ENCODE measurements at places on chromosomes 4 and X.

GRCh38 chr4:7058792-7059191 is 9.1 kb downstream of the GRPEL1 start:
- no peak for DNase-seq

GRCh38 chrX:155263854-155264628 is at the start of gene RAB39B:
RAB39B (minus strand) TSS chrX:155264491; CDS start chrX:155264288, 203 bp downstream.
- peak; percentile 66 for DNase-seq

- no peak for DNase-seq
These were observed 52.1 kb downstream of the TSC22D3 start for GRCh38 chrX:107723511-107723910.

DNA sequence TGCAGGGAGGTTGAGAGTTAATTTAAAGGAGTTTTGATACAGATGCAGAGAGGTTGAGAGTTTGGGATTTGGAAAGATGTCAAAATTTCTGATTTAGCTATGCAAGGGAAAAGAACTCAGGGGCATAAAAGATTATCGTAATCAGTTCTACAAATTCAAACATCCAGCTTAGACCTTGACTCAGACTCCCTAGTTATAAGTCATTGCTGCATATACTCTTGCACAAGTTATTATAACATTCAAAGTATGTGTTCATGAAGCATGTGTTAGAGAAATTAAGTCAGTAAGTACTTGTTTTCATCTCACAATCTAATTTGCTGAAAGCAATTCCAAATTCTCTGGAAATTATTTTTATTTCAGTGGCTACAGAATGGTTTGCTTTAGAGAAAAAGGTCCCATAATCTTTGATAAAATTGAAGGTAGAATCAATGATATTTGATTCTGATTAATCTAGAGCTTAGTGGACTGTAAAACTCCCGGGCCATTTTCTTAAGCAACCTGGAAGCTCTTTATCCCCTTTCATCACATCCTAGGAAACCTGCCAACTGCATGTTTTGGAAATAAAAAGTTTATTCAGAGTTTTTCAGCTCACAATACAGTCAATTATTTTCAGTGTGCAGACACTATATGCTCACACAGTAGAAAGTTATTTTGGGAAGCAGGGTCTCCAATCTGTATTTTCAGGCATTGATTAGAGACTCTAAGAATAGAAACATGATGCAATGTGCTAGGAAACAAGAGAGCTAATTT is 132.9 kb upstream of the SPANXC start:
- no peak for DNase-seq

- no peak for DNase-seq
These were observed 51.1 kb upstream of the PPP2R3B start for GRCh38 chrX:437661-438390.

DNA sequence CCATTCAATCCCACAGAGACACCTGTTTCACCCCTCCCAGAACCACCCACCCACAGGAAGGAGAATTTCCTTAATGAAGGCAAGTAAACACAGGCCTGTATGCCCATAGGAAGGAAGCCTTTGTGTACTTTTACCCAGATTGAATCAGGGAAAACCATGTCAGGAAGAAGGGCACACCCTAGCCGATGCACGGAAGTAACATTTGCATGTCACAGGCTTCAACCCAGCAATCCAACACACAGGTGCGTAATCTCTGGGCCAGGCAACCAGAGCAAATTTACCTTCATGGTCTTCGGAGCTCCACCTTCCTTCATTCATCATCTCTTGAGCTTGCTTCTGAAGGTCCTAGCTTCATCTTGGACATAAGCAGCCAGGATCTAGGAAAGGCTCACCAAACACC is 206.3 kb downstream of the SHROOM3 start:
- no peak for DNase-seq

DNA sequence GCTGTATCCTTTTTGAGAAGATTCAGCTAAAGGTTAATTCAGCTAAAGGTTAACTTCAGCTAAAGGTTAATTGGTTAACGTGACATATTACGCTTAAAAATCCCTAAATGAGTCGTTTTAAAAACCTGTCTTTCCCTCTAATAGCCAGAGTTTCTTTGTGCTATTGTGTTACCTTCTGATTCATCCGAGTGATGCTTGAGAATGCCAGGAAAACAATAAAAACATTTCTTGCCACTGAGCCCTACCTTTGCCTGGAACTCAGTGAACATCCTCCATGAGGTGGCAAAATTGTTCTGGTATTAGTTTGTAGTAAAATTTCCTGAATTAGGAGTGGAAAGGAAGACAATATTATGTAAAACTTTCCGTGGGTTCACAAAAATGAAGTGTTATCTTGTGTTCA is 13.7 kb upstream of the TMPRSS11E start:
- no peak for DNase-seq

DNA sequence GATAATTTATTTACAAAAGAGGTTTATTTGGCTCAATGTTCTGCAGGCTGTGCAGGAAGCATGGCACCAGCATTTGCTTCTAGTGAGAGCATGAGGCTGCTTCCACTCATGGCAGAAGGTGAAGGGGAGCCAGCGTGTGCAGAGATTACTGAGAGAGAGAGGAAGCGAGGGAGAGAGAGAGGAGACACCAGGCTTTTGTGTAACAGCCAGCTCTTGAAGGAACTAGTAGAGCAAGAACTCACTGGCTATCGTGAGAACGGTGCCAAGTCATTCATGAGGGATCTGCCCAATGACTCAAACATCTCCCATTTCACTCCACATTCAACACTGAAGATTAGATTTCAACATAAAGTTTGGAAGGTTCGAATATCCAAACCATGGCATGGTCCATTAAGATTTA is 12.7 kb downstream of the GUCY1A1 start:
- no peak for DNase-seq

DNA sequence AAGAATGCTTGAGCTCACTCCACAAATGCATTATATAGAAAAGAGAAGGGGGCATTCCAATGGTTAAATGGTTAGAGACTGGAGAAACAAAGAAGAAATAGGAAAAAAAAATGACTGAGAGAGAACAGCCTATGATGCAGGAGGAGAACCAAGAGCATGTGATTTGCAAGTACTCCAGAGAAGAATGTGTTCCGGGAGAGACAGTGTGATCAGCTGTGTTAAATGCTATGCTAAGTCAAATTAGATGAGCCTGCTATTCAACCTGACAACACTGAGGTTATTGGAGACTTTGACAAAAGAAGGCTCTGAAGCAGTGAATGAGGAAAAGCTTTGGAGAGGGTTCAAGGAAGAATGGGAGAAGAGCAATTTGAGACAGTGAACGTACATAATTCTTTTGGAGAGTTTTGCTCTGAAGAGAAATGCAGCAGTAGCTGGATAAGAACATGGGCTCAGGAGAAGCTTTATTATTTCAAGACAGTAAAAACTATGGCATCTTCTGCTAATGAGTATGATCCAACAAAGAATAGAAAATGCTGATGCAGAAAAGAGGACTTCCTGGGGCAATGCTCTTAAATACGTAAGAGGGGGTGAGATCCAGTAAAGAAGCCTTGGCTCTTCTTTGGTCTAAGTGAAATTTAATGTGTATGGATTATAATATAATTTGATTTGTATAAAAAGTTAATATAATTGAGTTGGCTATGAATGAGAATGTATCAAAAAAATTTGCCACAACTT is 66.3 kb downstream of the PPP3CA start:
- DNase-seq, result no peak

GRCh38 chrX:20884565-20884964 is 489.7 kb upstream of the CNKSR2 start:
- no peak for DNase-seq

GRCh38 chr4:80538276-80538926 is 202.9 kb downstream of the CFAP299 start:
- no peak for DNase-seq

DNA sequence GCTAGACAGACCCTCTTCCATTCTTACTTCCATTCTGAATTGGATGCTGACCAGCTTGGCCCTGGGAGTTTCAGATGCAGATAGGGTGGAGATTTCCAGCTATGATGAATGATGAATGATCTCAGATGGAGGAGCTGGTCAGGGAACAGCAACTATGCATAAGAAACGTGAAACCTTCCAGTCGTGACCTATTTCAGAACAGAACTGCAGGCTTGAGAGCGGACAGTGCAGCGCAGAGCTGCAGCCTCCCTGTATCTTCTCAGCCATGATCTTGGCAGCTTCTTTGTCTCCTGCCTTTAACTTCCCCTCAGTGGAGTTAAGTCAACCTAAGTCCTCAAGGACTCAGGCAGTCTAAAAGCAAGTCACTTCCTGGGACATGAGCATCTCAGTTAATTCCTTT is 43.3 kb upstream of the HAND2 start:
- no peak for DNase-seq

GRCh38 chr4:55447108-55447708 is 51.5 kb downstream of the TMEM165 start:
- no peak for DNase-seq

DNA sequence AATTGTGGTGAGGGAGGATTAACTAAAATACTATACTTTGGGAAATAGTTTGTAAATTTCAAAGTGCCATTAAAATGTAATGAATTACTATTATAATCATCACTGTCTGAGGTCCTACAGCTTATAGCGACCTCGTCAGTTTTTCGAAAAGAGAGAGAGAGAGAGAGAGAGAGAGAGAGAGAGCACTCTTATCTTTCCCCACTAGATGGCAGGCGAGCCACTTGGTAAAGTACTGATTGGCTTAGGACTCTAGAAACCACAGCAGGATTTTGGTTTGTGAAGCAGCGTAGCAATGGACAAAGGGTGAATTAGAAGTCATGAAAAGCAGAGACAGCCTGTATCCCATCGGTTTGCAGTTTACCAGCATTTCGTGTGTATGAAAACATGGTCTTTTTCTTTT is 52.5 kb downstream of the LINC00632 start:
- no peak for DNase-seq

DNA sequence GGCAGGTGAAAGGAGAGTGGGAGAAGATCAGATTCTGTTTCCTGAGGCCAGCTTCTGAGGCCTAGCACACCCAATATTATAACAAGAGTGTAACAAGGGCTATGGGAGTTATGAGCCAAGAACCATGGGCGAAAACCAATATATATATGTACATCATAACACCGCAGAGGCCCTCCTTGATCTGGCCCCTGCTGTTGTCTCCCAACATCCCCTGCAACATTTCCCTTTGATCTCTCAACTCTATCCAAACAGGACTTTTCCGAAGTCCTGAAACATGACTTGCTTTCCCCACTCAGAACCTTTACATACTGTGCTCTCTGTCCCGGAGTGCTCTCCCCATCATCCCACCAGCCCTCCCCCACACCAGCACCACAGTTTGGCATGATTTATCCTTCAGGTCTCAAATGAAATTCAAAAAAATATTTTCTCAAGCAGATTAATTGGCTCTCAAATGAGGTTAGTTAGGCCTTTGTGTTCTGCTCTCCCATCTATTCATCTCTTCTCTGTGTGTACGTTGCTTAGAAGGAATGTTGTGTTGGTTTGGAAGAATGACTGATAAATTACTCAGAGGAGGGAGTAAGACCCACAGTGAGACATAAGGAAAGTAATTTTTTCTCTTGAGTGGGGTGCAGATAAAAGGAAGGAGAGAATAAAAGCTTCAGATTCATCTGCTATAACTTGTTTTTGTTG is 58.1 kb upstream of the SMIM10 start:
- DNase-seq, result no peak

- DNase-seq, result no peak
These were observed 2.2 kb downstream of the AIMP1 start for GRCh38 chr4:106318511-106318910.

GRCh38 chrX:95350774-95351488 is 1333.7 kb upstream of the DIAPH2 start:
- DNase-seq, result no peak

DNA sequence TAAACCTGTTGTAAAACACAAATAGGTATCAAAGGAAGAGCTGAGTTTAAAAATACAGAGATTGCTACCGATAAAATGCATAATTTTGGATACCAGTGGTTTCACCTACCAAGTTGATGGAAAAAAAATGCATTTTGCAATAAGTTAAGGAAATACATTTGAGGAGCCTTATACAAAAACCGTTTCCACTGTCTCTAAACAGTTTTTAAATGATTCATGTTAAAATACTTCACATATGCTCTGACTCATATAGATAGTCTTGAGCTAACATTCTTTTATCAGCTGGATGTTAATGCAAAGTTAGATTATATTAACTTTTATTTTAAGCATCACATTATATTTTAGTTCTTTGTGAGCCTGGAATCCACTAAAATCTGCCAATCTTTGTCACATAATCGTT is 50.6 kb upstream of the ANKRD17 start:
- DNase-seq, result no peak

GRCh38 chr4:53313510-53313909 is 52.4 kb downstream of the SCFD2 start:
- no peak for DNase-seq

GRCh38 chr4:3613967-3614730 is 81.9 kb upstream of the LRPAP1 start:
- DNase-seq, result no peak

DNA sequence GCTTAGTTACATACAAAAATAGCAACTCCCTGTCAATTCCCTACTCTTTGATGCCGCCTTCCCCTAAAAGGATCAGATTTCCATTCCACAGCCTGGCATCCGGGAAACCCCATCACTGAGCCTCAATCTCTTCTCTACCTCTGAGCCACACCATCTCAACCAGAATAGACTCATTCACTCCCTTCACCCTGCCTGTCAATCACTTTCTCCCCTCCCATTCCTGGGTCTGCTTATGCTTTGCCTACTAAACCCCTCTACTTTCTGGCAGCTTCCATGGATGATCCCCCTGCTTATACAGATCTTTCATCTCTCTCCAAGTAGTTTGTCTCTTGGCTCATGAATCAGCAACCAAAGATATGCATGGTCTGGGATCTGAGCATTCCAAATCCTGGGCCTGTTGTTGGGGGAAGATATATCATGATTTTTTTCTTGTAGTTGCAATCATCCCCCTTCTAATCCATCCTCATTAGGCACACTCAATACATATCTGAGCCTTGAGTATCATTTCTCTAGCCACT is 2.6 kb downstream of the AMER1 start:
- DNase-seq, result no peak

DNA sequence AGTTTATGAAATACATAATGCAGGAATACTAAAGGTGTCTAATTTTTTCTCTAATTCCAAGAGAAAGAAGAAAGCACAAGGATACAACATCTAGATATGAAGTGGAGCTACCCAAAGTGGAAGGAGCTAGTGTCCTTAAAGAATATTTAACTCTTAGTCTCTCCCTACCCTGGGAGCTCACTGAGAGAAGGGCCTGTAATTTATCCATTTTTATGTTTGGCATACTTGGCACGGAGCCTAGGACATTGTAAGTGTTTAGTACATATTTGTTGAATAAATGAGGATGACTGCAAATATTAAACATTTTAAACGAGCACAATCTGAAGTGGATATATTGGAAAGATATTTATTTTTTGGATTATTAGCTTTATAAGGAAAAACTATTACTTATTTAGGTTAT is 674.8 kb downstream of the IQCM start:
- no peak for DNase-seq

All from activated CD4-positive, alpha-beta T cell treated with anti-CD3 and anti-CD28 coated beads, Interleukin-2, amount 50 U/mL, for 4 hours (primary cell).